ENCODE measurements at places on chromosomes 7 and 10.

DNA sequence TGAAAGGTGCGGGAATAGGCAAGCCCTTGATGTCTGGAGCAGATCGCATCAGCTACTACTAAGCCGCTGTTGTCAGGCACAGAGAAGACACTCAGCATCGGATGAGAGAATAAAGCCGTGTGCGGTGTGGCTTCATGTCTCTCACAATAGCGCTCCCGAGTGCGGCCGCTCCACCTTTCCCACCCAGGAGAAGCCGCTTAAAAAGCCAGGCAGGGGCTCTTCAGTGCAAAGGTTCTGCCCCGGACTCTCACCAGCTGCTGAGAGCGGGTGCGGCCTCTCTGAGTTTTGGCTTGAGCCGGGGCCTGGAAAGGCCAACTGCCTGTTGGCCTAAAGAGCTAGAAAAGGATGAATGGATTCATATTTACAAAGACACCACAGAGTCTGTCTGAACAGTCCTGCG is 600.6 kb downstream of the DNAJB6 start:
- DNase-seq: no peak

DNA sequence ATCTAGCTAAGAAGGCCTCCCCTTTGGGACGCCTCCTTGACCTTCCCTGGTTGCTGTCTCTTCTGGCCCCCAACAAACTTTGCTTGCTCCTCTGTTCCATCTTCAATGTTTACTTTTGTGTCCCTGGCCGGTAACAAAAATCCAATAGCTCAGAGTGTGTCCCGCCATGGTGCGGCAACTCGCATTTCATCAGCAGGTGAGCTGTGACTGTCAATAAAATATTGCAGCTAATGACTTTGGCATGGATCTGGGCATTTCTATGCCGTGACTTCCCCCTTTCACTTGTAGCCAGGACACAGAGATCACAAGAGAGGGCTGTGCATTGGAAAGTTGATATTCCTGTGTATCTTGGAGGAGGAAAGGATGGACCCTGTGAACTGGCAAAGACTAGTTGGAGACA is 317.6 kb downstream of the RPS24 start:
- no peak for DNase-seq

DNA sequence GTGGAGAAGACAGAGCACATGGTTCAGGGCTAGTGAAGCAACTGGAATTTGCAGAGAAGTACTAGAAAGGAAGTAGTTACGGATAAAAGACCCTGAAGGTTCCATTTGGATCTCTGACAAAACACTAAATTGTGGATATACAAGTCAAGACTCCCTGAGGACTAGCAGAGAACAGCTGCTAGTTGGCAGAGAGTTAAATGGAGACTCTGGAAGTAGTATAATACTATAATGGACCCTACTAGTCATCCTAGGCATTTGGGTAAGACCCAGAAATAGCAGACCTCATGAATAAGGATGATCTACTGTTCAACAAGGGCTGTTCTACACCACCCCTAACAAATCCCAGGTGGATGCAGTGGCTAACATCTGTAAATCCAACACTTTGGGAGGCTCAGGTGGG is 19.1 kb downstream of the MCMBP start:
- no peak for DNase-seq

DNA sequence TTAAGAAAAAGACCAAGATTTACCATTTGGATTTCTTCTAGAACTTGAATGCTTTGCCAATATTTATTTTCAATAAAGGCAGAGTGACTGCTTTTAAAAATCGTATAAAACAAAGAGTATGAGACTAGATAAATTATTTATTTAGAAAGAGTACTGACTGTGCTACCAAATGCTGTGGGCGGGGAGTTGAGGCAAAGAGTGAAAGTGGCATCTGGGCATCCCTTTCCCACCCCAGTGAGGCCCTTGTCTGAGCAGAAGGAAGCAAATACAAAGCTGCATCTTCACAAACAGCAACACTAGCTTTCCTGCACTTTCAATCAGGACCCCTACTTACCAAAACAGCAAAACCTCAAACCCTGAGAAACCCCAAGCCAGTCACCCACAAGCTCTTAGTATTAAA is 34.9 kb downstream of the ITGB1 start:
- DNase-seq: no peak

- DNase-seq: no peak
Observed at GRCh38 chr10:73408978-73409521, 4.8 kb downstream of the ANXA7 start.

- DNase-seq: peak; percentile 89
Observed at GRCh38 chr10:119079599-119080520, 757 bp downstream of the EIF3A start.

DNA sequence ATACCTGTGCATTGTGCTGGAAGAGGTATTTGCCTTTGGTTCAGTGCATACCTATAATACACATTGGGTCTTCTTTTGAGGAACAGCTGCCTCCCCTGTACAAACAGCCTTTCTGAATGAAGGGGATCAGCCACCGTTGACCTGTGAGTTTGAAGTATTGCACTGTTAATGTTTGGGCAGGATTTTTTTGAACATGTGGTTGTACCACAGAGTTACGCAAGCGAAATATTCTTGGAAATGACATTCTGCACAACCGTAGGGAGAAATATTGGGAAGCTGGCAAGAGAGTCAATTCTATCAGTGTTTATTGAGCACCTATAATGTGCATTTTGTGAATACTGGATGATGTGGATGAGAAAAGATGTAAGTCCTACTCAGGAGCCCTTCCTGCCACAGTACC is 270.6 kb downstream of the AUTS2 start:
- DNase-seq: no peak

DNA sequence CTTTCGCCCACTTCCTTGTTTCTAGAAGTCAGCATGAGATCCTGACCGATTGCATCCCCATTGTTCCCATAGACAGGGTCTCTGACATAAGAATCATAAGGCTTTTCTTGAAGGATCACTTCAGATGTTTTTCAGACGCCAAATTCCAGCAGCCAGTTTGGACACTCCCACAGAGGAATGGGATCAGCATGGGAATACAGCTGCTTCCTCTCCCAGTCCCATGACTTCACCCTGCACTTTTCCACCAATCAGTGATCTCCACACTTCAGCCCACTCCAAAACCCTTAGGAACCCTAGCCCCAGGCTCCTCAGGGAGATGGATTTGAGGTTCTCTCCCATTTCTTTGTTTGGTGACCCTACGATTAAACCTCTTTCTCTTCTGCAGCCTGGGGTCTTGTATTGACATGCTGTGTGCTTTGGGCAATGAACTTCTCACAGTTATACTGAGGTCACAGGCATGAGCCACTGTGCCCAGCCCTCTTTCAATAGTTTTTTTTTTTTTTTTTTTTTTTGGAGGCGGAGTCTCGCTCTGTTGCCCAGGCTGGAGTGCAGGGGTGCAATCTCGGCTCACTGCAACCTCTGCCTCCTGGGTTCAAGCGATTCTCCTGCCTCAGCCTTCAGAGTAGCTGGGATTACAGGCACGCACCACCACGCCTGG is 52.8 kb upstream of the CHST3 start:
- no peak for DNase-seq

- DNase-seq: no peak
Observed at GRCh38 chr10:117720931-117721835, 178.6 kb downstream of the EMX2 start.

- DNase-seq: peak; percentile 12
Observed at GRCh38 chr7:79272066-79272669, 181.3 kb downstream of the MAGI2 start.

DNA sequence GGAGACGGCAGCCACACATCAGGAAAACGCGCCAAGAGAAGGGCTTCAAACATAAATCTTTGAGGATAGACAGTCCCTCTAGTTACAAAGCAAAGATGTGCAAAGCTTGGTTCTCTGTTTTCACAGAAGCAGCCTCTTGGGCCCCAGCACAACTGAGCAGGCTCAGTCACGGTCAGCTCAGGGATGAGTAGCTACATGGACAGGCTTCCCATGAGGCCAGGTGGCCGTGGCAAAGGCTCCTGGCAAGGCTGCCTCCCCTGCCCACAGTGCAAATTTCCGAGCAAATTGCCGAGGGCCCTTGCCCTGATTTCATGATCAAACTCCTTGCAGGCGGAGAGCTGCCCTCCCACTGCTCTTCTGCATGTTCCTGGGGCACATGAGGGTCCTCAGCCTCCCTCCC is 37.8 kb upstream of the EN2 start:
- DNase-seq: no peak

DNA sequence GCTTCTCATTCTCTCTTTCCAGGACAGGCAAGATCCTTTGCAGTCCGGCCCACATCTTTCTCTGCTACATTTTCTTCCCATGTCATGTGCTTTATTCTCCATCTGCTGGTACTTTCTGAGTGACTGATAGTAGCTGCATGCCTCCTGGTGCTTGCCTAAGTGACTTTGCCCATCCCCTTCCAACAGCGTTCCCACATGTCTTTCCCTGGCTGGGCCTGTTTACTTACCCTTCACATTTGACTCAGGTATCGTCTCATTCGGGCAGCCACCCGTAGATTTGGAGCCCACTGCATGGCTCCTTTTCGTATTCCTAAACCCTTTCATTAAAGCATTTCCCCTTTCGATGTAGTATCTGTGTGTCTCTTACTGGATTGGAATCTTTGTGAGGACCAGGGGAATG is 24.6 kb downstream of the TYW1 start:
- no peak for DNase-seq

DNA sequence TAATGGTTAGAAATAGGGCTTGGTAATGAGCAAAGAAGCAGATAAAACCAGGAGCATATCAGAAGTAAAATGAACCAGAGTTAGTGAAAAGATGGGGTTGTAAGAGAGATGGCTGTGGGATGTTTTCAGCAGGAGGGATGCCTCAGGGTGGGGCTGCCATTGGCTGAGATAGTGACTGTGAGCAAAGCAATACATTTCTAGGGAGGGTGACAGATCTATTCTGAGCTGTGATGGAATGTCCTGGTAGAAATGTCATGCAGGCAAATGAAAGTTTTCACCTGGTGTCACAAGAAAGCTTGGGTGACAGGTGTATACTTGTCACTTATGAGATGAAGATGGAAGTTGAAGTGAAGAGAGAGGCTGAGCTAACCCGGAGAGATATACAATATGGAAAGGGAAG is 435.9 kb downstream of the TNS3 start:
- DNase-seq: no peak

- DNase-seq: no peak
Observed at GRCh38 chr7:27605689-27606269, 56.9 kb downstream of the HIBADH start.

DNA sequence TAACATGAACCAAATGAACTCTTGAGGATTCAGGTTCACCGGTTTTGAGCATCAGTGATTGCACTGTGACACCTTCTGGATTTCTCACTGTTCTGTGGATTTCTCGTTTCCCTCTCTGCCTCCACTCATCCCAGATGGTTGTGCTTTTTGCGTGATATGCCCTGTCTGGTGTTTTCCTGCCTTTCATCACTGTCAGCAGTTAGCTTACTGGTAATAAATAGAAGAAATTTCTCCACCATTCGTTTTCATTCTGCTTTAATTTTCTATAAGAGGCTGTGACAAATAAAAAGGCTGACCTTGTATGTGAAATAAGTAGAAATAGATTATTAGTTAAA is 16.2 kb downstream of the BPGM start:
- no peak for DNase-seq

GRCh38 chr10:24518981-24519597 is 204.6 kb downstream of the ARHGAP21 start:
- DNase-seq: peak; percentile 54

DNA sequence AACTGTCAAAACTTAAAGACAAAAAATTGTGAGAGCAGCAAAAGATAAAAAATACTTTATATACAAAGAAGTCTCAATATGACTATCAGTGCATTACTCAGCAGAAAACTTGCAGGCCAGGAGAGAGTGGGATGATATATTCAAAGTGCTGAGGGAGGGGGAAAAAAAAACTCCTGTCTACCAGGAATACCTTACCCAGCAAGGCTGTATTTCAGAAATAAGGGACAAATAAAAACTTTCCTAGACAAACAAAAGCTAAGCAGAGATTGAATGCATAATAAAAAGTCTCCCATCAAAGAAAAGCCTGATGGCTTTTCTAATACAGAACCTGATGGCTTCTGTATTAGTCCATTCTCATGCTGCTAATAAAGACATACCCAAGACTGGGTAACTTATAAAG is 31.1 kb downstream of the ADAM12 start:
- DNase-seq: no peak

DNA sequence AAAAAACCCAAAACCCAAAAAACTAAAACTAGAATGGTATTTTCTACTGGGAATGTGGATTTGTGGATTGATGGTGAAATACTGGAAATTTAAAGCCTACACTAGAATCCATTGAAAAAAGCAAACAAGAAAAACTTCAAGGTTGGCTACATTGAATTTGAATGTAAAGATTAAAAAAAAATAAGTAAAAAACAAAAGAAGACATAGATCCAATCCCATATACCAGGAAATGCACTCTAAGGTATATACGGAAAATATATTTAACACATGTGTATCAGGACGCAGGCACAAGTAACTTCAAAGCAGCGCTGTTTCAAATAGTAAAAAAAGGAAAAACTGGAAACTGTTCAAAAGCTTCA is 754 bp upstream of the BBS9 start:
- DNase-seq: no peak

DNA sequence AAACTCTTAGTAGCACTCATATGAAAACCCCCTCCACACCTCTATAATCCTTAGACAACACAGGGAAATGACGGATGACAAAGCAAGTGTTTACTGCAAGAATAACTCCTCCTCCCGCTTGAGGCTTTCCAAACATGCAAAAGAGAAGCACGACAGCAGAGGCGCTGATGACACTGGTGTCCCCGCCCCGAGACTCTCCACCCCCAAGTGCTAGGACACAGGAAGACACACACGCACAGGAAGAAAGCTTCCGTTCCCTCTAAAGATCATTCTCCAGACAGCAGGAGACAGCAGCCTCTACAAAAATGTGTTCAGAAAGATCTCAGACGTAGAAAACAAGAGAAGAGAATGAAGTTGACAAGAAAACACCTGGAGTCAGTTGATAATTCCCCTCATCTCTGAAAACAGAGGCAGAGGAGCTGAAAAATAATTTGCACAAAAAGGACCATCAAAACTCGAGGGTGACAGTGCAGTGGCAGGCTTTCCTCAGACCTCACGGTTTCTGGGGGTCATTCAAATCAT is 90.2 kb downstream of the DLG5 start:
- peak; percentile 51 for DNase-seq

GRCh38 chr10:120279196-120279595 is 177.8 kb upstream of the PLPP4 start:
- DNase-seq: no peak

Data from GM10248 (cell line).